A549 (cell line): ENCODE measurements at places on chromosomes 12 and 14. TPM values are rescaled to one million over a fixed set of nuclear protein-coding genes. Genes with fewer than 3 reads are reported as not detected.
A peak's percentile ranks its signal among the peaks of the same experiment; 100 is the strongest.

Gene PLEKHA5
- polyA plus RNA-seq, result 6.1 to 8.6 TPM (median 7.6 TPM) in 3 replicates

Gene DAD1
- polyA plus RNA-seq, result 314 to 317 TPM (median 317 TPM) in 3 replicates

Gene CIROP
- polyA plus RNA-seq, result not detected in 3 replicates

Gene TROAP
- polyA plus RNA-seq, result 49.3 to 59.3 TPM (median 55.5 TPM) in 3 replicates

Gene C12orf50
- polyA plus RNA-seq, result not detected in 3 replicates

Gene EMP1
- polyA plus RNA-seq, result 17.3 to 27.0 TPM (median 19.2 TPM) in 3 replicates

Gene RNASE11
- polyA plus RNA-seq, result not detected in 3 replicates

Gene IL31
- polyA plus RNA-seq, result not detected in 3 replicates

Gene TAC3
- polyA plus RNA-seq, result not detected in 3 replicates

Gene C14orf180
- polyA plus RNA-seq, result not detected in 3 replicates

Gene C1S
- 61.2 to 76.2 TPM (median 65.5 TPM) in 3 replicates for polyA plus RNA-seq

Gene ARHGAP9
- polyA plus RNA-seq, result 0.20 to 0.29 TPM in 2 of 3 replicates, not detected in the other

Gene TDRD9
- not detected in 3 replicates for polyA plus RNA-seq

- DNase-seq, result no peak
Measured at GRCh38 chr14:30960216-30960615, 65.2 kb upstream of the AP4S1 start.

- peak; percentile 83 for DNase-seq
Measured at GRCh38 chr14:103546652-103547454, 15.6 kb downstream of the BAG5 start.

GRCh38 chr14:59256331-59256730 is 67.9 kb downstream of the DAAM1 start:
- no peak for DNase-seq

- DNase-seq, result no peak
Measured at GRCh38 chr12:37543966-37544668, 772.5 kb upstream of the ALG10B start.

GRCh38 chr12:72472350-72472749 is 200.2 kb downstream of the TRHDE start:
- DNase-seq, result no peak

DNA sequence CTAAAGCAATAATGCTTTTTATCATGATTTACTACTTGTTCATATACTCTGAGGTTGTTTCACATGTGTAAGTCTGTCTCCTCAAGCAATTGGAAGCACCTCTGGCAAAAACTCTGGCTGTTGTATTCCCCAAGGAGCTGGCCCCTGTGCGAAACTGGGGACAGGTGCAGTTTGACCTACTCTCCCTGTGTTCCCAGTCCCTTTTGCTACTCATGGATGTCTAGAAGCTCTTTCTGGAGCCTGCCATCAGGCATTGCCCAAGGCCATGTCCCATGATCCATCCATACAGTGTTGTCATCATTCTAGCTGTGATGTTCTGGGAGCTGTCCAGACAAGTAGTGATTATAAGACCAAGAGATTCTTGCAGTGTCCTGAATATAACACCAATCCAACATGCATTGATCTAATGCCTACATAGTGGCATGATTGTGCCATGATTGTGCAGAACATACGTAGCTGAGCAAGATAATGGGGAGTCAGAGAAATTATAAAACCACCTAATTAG is 14.9 kb downstream of the AKAP6 start:
- DNase-seq, result no peak

- DNase-seq, result no peak
Measured at GRCh38 chr12:4296751-4297150, 23.2 kb downstream of the CCND2 start.

- no peak for DNase-seq
Measured at GRCh38 chr12:131603939-131604795, 106.7 kb upstream of the SFSWAP start.

- DNase-seq, result no peak
Measured at GRCh38 chr12:41100572-41100971, 87.5 kb upstream of the PDZRN4 start.

DNA sequence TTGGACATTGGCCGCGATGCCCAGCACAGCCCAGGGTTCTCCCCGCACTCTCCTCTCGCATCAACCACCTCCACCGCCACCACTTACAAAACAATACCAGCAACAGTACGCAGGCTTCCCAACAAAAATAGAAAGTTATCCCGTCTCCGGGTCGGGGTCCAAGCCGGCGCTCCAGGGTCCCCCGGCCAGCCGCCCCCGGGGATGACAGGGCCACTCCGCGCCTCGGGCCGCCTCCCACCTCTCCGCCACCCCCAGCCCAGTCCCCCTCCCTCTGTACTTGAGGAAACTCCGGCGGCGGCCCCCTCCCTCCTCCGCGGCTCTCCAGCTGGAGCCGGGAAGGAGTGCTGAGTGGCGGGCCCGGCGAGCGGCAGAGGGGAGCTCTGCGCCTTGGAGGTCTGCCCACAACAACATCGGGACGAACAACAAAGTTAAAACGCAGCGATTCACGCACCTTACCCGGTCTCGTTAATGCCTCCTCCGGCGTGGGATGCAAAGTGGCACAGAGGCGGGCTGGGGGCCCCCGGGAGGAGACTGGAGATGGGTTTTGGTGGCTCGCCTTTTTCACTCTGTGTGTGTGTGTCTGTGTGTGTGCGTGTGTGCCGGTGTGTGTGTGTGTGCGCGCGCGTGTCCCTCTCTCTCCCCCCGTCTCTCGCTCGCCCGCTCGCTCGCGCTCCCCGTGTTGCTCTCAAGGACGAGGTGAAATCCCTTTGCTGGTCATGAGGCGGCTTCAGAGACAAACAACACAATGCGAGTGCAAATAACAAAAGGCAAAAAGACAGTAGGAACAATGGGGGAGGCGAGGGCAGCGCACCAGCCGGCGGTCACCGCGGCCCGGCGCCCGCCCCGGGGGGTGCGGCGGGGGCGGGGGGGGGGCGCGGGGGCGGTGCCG is 386.8 kb downstream of the BCAT1 start:
- DNase-seq, result peak; percentile 17

- DNase-seq, result no peak
Measured at GRCh38 chr14:86933958-86934595, 1058.9 kb downstream of the GALC start.

DNA sequence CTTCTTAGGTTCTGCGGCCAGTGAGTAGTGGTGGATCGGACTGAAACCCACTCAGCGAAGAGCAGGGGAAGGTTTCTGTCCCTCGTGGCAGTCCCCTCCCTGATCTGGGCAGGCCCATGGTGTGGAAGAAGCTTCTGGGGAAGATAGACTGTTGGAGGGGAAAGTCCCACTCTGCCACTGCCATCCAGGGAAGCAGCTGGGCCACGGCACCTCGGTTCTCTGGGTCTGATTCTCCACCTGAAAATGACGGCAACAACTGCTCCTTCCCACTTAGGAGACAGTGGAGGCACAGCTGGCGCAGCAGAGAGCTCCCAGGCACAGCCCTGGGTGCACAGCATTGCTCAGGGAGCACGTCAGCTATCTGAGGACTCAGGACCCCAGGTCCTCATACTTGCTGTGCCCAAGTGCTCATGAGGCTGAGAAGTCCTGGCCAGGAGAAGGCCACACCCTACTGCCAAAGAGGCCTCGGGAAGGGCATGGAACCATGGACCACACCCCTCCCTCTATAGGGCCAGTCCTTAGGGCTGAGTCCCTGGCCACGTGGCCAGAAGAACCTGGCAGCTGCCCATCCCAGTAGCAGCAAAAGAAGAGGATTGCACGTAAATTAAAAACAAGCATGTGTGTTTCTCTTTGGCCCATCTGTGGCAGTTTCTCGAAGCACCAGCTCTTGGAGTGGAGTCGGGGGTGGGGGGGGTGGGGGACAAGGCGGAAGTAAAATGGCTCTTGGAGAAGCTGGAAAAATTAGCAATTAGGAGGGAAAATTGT is 85.3 kb upstream of the BCL11B start:
- DNase-seq, result no peak

DNA sequence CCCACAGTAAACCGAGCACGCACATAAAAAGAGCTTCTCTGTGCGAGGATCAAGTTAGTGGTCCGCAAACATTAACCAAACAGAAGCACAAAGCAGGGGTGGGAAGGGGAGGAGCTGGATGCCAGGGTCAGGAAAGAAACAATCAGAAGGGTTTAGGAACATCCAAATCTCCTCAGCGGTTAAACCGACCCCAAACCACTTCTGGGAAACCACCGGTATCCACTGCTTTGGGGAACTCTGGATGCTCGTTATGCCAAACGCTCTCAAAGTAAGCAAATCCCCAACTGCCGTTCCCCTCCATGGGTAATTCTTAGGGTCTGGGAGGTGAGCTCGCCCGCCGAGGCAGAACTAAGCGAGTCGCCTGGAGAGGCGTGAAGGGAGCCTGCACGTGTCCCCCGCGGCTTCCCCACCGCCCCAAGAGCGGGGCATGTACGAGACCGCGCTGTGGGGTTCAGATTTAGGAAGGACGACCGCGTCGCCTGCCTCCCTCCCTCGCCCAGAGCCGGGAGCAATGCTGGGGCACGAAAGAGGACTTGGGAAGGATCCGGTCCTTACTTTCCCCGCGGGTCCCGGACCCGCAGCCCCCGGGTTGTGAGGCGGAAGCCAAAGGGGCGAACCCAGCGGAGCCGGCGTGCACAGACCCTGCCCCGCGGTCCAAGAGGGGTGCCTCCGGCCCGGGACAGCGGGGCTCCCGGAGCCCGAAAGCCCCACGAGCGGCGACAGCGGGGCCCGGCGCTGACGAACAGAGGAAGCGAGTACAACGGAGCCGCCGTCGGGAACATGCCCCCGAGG is 711 bp downstream of the SBNO1 start:
- peak; percentile 65 for DNase-seq

DNA sequence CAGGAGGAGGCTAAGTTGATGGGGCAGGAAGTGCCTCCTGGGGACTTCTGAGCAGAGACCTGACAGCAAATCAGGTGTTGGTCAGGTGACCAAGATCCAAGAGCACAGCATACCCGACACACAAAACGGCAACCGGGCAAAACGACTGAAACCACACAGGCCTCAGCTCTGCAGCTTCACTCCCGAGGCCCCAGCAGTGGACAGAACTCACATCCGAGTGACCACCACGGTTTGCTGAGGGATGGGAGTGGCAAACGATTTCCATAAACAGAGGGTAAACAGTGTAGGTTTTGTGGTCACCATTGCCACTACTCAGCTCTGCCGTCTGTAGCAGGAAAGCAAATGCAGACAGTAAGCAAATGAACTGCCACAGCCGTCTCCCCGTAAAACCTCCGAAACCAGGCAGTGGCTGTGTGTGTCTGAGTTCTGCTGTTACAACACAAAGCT is 14.4 kb downstream of the CHFR start:
- DNase-seq, result no peak

DNA sequence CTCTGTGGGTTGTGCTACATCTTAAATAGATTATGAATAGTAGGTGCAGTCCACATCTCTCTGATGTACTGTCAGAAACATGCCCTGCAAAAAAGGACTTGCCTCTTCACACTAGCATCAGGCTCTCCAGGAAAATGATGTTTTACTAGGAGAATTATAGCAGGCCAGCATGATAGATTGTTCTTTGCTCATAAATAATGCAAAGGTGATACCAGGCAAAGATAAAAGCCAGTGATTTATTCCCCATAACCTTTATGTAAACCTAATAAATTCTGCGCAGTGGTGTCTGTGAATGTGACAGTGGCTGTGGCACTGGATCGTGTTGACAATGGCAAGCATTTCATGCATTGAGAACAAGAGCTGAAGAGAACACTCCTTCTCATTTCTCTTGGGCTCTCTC is 646.5 kb upstream of the SEL1L start:
- DNase-seq, result no peak

DNA sequence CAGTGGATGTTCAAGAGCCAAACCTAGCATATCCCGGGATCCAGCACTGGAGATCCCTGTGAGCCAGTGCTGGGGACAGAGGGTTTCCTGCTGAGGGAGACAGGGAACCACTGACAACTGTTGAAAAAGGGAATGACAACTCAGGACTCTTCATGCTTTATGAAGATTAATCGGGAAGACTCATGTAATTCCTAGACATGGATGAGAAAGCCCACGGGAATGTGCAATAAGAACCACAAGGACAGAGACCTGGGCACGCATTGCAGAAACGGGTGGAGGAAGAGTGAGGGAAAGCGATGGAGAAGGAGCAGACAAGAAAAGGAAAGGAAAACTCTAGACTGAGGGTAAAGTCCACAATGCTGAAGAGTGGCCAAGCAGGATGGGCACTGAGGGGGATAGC is 296.0 kb downstream of the PCNX1 start:
- no peak for DNase-seq

GRCh38 chr12:124688356-124688992 is 121.1 kb upstream of the NCOR2 start:
- DNase-seq, result no peak

DNA sequence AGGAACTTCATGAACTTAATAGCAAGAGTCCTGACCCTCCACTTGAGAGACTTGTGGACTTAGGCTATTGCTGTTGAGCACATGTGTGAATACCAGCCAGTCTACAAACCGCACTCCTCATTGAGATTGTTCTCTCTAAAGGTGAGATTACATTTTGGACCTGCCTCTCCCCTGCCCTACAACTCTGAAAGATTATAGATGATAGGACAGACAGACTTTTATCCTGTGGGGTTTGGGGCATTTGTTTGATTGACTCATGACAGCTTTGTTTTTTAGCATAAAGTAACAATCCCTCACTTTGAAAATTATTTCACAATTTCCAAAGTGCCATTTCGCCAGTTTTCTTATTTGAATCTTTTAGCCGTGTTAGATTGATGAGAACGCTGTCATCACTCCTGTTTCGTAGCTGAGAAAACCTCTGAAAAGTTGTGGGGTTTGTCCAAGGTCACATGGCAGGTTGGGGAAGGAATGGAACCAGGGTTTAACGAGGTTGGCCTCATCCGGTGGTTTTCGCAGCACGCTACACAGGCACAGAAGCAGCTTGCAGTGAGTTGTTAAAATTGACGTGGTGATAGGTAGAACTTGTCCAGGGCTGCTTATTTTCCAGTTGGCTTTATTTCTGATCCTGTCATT is 836 bp downstream of the EVL start:
- no peak for DNase-seq

GRCh38 chr14:34029921-34030334 is 79.1 kb upstream of the EGLN3 start:
- no peak for DNase-seq
